ENCODE measurements at places on chromosomes 2 and 18.

DNA sequence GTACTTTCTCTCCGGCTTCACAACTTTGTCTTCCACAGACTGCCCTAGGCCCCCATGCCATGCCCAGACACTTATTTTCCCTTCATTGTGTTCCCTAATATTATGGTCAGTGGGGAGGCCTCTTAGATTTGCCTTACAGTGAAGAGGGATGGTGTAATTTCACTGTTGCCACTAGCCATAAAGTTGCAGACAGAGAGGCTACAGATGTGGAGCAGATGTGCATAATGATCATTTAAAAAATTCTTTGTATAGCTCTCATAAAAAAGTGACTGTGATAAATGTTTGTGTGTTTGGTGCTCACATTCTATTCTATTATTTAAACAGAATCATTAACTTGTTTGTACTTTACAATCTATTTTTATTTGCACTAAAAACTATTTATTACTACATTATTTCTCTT is 67.5 kb upstream of the FN1 start:
- DNase-seq = no peak

- DNase-seq = no peak
Observed at GRCh38 chr2:209613649-209614305, 157.9 kb upstream of the UNC80 start.

DNA sequence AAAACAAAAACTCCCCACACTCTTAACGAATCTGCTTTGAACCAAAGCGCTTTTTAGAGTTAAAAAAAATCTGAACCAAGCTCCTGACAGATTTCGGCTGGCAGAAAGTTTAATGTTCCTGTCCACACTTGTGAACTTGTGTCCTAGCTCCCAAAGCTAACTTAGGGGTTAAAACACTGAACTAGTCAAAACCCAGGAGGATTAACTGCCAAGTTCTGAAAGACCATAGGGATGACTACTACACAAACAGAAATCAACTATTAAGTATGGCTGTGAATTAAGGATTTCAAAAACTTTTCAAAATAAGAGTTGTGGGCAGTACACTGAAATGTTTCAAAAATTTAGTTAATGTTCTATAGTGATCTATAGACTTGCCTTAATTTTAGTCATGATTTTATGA is 26.2 kb upstream of the CDKL4 start:
- DNase-seq = no peak

- DNase-seq = no peak
Observed at GRCh38 chr2:126668254-126668653, 12.3 kb downstream of the GYPC start.

GRCh38 chr2:18651842-18652774 is 62.7 kb upstream of the NT5C1B start:
- DNase-seq = no peak

- no peak for DNase-seq
Observed at GRCh38 chr2:48227617-48228344, 302.2 kb upstream of the STON1 start.

GRCh38 chr18:47501946-47502345 is 250.5 kb upstream of the SKOR2 start:
- DNase-seq = no peak
